ENCODE measurements at places on chromosomes 5 and 9.

- DNase-seq, result no peak
These were observed 4.4 kb upstream of the MGAT1 start for GRCh38 chr5:180807046-180807445.

DNA sequence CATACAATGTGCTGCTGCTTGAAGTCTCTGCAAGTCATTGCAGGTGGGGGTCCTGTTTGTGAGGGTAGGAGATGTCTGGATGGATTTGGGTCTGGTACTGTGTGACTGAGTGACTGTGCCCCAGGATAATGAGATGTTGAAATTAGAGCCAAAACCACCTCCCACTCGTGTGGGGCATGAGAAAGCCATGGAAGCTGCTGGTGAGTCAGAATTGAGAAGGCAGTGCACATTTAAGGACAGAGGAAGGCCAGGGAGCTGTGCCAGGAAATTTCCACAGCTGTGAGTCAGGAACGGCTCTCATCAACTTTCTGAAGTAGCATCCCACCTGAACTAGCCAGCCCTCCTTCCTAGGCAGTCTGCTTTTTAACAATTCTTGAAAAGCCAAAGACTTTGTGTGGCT, 229.8 kb downstream of the DRD1 start:
- DNase-seq, result no peak

DNA sequence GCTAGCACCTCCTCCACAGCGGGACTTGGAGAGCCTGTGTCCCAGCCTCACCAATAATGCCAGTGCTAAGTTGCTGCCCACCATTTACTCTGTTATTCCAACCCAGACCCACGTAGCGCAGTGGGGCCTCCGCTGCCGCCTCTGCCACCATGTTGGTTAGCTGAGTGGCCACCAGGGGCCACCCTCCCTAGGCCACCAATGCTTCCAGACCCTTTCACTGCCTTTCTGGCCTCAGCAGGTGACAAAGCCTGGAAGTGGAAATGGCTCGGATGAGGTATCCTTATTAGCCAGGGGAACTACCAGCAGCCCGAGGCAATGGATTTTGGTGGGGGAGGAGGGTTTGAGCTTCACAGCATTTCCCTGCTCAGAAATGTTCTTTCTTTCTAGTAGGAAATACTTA, 110.1 kb downstream of the OSTF1 start:
- no peak for DNase-seq

- no peak for DNase-seq
These were observed 2019.9 kb downstream of the MAT2B start for GRCh38 chr5:165525271-165525670.

DNA sequence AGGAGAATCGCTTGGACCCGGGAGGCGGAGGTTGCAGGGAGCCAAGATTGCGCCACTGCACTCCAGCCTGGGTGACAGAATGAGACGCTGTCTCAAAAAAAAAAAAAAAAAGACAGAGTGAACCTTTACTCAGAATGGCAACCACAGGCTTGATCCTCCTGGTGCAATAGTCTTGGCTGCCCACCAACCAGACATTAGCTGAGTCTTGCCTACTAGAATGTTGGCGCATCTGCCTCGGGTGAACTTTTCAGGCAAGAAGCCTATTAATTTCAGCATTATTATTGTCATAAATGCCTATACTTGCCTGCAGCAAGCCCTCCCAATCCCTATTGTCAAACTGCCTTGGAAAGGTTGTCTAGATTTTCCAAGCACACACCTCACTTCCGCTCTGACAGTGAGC, 4.2 kb downstream of the SERINC5 start:
- no peak for DNase-seq

GRCh38 chr9:104094534-104095015, 466 bp downstream of the SMC2 start:
- no peak for DNase-seq

- DNase-seq, result no peak
These were observed 98.8 kb upstream of the NFIL3 start for GRCh38 chr9:91522481-91522880.

- DNase-seq, result no peak
These were observed 52.9 kb downstream of the ZNF462 start for GRCh38 chr9:106915851-106916250.

DNA sequence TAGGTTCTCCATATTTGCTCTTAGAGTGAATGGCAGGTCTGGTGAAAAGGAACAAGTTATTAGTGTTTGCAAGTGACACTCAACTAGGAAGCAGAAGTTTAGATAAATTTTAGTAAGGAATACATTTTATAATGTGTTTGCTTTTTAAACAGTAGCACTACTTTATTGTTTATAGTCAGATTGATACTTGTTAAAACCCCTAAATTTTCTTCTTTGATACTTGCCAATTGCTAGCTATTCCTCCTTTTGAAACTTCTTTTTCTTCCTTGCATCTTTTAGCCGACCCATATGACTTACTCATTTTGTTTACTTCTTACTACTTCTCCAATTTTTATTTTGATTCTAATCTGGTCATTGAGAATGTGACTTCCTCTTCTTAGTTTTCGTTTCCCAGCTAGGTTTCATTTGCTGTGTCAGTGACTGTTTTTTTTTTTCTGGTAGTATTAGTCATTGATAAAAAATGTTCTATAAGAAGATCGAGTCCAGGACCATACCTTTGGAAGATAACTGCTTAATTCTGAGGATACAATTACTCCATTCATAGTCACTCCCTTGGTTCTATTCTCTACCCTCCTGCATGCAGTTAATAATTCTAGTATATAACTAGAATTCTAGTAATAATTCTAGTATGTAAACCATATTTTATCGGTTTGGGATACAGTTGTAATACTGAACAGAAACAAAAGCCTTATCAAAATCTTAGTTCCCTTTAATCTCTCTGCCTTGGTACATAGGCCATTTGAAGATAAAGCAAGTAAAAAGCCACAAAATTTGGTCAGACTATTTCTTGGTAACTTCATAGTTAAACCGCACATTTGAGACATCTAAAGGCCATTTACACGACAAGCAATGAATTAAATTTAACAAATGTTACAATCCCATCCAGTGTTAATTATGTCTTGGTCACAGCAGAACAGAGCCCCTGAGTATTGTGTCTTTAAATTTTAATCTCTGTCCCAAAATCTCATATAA, 2.8 kb upstream of the RICTOR start:
- DNase-seq, result no peak

- DNase-seq, result peak; percentile 42
These were observed 42.3 kb downstream of the COL23A1 start for GRCh38 chr5:178547753-178548415.

- no peak for DNase-seq
These were observed 33.7 kb downstream of the LHX3 start for GRCh38 chr9:136171009-136171800.

DNA sequence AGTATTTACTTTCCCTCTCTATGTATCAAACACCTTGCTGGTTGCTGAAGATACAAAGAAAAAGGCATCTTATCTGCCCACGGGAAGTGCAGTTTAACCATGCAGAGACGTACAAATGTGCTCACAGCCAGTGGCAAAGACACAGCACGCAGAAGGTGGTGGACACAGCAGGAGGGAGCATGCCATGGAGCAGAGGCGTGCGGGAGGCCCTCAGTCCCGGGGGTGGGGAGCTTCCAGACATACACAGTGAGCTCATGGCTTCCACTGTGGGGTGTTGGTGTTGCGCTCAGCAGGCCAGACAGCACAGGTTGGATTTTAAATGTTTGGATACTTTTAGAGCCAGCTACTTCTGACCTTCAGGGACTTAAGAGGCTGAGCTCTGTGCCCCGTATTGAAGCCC, 8.8 kb upstream of the BARX1 start:
- no peak for DNase-seq

DNA sequence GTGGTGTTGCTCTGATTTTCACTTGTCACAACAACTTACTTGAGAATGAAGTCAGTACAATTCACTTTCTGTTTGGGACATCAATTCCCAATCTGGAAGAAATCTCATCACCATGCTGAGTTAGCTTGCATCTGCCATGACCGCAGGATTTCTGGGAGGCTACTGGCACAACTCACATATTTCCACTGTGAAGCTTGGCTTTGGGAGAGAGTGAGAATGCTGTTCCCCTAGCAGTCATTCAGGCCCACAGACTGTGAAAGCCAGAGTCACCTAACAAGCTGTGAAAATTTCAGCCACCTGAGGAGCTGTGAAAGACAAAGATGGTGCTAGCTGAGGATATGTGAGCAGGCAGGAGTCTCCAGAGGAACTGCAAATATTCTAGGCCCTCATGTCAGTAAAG, 365.2 kb upstream of the TUSC1 start:
- no peak for DNase-seq

DNA sequence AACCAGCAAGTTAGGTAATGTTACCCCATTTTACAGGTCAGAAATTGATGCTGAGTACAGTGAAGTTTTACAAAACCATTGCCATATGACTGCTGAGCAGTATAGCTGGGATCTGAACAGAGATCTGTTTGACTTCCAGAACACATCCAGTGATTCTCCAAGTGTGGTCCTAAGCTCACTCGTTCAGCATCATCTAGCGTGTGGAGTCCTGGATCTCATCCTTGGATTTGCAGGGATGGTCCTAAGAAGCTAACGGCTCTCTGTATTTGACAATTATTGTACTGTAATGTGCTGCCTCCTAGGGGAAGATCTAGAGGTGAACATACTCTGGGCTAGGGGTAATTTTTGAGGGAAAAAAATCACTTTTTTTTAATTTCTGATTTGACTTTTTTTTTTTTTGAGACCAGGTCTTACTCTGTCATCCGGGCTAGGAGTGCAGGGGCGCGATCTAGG, 1.4 kb downstream of the SLC26A2 start:
- no peak for DNase-seq

DNA sequence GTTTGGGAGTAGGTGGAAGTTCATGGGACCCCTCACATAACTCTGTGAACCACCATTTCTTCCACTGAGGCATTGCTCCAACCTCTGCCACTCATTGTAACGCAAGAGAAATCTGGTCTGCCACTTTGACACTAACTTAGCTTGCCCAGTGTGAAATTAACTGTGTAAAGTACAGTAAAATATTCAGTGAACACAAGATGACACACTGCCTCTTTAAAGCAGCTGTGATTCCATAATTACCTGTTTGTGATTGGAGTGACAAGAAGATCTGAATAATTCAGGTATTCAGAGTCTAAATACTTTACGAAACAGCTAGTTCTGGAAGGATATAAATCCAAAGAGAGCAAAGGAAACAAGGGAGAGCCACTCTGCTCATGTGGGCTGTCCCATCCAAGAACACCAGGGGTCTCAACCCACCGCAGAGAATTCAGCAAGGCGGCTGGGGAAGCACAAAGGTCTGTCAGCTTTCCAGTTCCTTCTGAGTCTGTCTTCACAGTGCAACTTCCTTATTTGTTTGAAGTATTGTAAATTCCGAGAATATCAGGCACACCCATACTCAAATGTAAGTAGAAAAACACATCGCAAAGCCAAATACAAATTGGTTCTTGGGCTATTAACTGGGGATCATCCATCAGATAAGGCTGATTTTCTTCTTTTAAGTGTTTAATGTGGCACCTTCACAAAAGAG, 86.9 kb downstream of the GNAQ start:
- DNase-seq, result no peak
